ENCODE measurements at places on chromosomes 12 and 14.

DNA sequence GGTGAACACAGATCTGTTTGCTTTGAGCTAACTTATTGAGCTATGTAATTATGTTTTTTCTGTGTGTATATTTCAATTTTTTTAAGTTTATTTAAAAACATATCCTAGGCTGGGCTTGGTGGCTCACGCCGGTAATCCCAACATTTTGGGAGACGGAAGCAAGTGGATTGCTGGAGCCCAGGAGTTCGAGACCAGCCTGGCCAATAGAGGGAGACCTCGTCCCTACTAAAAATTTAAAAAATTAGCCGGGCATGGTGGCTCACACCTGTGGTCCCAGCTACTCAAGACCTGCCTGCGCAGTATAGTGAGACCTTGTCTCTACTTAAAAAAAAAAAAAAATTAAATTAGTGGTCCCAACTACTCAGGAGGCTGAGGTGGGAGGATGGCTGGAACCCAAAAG, 16.2 kb upstream of the RNASE1 start:
- DNase-seq: no peak

DNA sequence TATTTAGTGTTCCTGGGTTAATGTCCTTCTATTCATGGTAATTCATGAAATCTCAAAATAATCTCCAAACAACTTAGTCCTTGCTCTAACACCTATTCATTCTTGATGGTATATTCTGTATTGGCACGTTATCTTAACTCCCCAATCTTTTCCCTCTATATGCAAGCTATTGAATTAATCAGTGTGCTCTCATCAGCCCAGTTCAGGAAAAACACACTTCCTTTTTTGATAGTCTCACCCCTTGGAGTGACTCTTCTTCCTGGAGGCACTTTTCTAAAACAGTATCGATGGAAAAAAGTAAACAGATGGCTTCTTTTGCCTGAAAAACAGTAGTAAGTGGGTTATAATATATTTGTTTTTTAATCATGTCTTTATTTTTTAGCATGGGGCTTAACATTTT, 28.6 kb downstream of the TULP3 start:
- no peak for DNase-seq

DNA sequence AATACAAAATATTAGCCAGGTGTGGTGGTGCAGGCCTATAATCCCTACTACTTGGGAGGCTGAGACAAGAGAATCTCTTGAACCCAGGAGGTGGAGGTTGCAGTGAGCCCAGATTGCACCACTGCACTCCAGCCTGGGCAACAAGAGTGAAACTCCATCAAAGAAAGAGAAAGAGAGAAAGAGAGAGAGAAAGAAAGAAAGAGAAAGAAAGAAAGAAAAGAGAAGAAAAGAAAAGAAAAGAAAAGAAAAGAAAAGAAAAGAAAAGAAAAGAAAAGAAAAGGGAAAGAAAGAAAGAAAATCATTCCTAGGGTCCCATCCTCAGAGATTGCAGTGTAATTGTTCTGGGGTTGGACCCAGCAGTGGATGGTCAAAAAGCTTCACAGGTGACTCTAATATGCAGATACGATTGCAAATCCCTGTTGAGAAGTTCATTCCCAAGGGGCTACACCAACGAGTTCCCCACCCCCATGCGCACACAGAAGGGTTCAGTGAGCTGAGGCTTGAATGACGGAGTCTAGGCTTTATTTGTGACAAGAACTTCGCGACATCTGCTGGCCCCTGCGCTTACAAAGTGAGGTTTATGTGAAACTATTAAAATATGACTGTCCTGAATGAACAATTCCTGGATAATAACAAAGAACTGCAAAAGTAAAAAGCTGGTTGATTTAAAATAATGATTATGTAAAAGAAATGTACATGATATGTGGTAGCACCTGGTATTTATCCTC, 17.4 kb upstream of the RNASE12 start:
- no peak for DNase-seq

GRCh38 chr12:115176741-115177400, 492.9 kb upstream of the TBX3 start:
- DNase-seq: no peak

- no peak for DNase-seq
Measured at GRCh38 chr12:26786865-26787514, 46.0 kb downstream of the ITPR2 start.

DNA sequence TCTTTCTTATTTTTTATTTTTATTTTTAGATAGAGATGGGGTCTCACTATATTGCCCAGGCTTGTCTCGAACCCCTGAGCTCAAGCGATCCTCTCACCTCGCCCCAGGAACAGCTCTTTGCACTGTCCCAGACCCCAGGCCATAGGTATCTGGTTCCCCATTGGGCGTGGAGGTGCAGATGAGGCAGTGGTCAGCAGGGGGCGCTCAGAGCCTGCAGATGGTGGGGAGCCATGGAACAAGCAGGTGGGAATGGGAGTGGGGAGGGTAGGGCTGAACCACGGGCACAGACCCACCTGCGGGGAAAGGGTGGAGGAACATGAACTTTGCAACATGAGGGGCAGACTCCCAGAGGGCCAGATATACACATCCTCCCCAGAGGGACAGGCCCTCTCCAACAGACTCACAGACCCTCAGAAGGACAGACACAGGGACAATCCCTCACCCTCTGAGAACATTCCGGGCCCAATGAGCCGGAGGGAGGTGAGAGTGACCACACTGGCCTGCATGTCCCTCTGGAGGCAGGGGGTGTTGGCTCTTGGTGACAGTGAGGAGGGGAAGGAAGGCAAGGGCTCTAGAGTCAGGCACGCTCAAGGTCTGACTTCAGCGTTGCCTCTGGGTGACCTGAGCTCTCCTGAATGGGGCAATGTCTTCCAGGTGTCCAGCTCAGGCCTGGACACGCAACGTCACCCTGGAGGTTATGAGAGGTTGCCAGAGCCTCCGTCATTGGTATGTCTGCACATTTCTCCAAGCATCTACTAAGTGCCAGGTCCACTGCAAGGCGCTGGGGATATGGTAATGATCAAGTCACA, 34.9 kb downstream of the KRT80 start:
- DNase-seq: peak; percentile 68

- DNase-seq: no peak
Measured at GRCh38 chr14:88535149-88535548, 19.7 kb downstream of the PTPN21 start.

DNA sequence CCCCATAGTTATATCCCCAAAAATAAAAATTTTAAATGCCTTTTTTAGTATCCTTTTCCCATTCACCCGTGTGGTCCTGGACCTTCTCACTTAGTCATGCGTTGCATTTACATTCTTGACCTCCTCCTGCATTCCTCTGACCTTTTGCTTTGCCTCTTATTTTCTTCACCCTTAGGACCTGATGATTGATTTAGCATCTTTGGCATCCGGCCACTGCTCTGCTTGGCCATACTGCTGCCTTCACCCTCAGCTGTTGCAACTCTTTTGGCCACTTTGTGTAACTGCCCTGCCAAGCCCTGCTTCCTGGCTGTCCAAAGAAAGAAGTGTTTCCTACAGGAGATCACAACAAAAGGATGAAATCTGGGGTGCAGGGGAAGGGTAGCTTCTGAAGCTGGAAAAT, 48.8 kb upstream of the SLC38A4 start:
- DNase-seq: no peak

- no peak for DNase-seq
Measured at GRCh38 chr12:85574291-85574690, 261.9 kb downstream of the RASSF9 start.

DNA sequence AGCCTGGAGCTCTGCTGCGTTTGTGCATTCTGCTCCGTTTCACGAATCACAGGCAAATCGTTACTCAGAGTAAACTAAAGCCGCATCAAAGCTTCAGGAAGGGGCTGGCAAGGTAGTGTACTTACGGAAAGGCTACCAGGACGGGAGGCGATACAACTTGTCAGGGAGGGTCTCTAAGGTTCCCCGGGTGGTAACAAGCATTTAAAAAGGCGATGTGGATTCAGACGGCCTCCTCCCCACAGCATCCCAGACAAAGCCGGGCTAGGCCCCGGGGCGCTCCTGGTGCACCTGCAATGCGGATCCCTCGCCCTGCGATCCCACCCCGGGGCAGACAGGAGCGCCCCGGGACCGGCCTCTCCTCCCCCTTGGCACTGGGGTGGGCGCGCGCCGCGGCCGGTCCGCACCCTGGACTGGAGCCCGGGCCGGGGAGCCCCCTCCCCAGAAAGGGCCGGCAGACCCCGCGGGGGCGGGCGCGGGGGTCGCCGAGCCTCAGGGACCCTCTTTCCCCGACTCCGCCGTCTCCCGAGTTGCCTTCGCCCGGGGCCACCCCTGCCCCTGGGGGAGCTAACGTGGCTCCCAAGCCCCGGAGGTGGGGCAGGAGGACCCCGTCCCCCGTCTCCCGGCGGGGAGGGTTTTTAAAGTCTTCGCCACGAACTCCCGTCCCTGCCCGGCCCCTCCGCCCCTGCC, 718 bp downstream of the CCDC92 start:
- DNase-seq: peak; percentile 51

DNA sequence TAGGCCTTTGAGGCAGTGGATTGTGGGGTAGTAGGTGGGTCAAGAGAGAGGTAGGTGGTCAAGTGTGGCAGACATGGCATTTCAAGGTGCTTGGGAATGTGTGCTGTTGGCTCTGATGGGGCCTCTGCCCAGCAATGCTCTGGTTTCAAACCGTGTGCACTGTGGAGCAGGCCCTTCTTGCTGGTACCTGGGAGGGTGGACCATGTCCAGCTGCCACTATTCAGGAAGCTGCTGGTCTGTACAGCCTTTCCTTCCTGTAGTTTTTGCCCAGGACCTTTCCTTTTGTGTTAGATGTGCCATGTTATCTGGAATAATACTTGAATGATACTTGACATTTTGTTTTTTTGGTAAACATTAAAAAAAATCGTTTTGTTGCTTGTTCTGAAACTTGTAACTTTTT, 14.8 kb downstream of the RIMKLB start:
- DNase-seq: no peak

GRCh38 chr14:106372870-106373652, 846.7 kb downstream of the TMEM121 start:
- DNase-seq: peak; percentile 68

DNA sequence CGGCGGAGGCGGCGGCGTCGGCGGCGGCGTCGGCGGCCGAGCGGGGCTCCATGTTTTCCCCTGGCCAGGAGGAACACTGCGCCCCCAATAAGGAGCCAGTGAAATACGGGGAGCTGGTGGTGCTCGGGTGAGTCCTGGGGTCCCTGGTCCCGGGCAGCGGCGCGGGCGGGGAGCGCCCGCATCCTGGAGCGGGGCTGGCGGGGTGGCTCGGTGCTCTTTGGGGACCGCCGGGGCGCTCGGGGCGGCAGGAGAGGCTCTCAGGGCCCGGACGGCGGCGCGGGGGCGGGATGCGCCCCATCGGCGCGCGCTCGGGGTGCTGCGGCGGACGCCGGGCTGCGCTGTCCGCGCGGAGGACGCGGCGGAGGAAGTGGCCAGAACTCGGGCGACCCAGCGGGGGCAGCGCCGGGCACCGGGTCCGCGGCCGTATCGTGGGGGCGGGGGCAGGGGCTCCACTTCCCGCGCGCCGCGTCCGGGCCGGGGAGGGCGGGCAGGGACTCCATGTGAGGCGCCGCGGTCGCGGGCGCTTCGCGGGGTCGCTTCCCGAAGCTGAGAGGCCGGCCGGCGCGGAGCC, 485 bp downstream of the PELI2 start:
- no peak for DNase-seq

- DNase-seq: no peak
Measured at GRCh38 chr12:39332661-39333175, 110.2 kb downstream of the KIF21A start.

All from CD4-positive, alpha-beta memory T cell (primary cell).